ENCODE measurements at places on chromosomes 6 and 20.

DNA sequence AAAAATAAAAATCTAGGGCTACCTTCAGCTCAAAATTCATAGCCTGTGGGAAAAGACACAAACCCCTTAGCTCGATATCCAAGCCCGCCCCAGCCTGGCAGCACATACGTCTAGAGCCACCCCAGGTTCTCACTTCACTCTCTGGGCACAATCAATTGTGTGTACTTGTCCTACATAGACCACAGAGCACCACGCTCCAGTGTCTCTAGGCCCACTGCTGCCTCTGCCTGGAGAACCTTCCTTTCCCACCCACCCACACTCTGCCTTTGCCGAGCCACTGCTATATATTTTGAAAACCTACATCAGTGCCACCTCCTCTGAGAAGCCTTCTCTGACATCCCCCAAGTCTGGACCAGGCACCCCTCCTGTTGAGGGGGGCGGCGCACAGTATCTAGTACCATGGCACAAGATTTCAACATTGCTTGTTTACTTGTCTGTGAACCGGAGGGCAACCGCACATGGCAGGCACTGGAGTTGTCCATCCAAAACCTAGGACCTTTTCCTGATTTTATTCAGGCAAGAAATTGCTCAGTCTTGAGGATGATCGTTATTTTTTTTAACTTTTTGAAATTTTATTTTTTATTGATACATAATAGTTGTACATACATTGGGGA is 141.5 kb downstream of the UNC5CL start:
- no peak for DNase-seq

DNA sequence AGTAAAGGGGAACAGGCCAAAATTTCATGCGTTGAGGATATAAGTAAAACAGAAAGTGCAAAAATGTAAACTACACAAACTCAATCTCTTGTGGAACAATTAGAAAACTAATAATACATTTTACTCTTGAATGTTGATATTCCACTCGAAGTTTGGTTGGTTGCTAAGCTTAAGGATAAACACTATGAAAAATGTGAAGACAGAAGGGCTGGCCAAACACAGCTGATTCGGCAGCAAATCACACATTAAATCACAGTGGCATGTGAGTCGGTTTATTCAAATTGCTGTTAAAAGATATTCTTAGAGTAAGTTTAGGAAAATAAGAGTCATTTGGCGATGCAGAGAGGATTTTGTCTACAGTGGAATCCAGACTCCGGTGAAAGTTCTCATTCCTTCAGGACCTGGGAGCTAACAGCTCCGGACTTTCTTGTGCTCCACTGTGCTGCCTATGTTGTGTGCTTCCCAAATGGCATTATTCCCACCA is 1.4 kb upstream of the EPM2A start:
- no peak for DNase-seq

DNA sequence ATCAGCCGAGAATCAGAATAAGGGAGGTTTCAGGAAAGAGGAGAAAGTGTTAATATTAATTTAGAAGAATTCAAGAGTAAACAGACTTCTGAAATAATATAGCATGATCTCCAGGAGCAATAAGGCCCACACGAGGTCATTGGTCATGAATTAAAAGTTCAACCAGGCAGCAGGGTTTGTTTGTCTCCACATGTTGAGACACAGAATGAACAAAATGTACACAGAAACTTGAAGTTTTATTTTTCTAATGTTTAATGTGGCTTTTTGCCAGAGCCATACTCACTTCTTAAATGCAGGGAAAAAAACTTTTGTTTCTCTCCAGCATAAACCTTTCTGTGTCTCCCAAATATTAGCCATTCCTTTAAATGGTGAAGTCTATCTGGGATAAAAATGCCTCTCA is 504.5 kb downstream of the HDGFL1 start:
- no peak for DNase-seq

GRCh38 chr6:83044091-83044768 is 21.4 kb downstream of the UBE3D start:
- DNase-seq = no peak

DNA sequence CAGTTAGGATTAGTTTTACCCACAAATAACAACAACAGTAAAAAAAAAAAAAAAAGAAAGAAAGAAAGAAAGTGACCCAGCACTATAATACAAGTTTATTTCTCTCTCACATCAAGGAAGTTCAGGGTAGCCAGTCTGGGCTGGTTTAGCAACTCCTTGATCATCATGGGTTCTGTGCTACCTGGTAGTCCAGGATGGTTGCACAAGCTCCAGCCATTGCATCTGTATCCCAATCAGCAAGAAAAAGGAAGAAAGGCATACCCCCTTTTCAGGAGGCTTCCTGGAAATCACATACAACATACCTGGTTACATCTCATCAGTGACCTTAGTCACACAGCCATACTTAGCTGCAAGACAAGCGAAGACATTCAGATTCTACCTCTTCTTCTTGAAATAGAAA is 128.5 kb downstream of the MTHFD1L start:
- no peak for DNase-seq

DNA sequence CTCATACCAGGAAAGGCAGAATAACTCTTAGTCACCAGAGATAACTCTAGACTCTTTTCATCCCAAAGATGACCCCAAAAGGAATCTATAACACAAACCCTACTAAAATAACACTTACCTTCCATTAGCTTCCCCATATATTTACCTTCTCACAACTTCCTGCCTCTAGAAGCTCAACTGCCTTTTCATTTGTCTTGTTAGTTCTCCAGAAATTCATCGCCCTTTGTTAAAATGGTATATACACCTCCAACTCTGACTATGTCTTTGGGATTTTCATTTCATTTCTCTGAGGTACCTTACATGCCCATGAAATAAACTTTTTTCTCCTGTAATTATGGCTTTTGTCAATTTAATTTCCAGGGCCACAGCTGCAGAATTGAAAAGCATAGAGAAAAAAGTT is 33.5 kb downstream of the GCM1 start:
- no peak for DNase-seq

DNA sequence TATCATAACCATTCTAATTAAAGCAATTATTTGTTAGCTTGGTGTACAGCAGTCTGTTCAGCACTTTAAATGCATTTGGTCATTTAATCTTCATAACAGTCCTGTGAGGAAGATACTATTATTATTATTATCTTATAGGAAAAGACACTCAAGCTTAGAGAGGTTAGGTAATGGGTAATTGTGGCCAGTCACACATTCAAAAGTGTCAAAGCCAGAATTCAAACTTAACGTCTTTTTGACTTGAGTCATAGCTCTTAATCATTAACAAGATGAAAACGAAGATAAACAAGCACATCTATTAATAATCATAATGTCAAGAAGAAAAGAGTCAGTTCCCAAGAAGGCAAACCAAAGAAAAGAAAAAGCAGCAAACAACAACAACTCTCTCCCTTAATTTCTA is 251.0 kb downstream of the SYNE1 start:
- DNase-seq = no peak

GRCh38 chr20:61811166-61811565 is 254.5 kb downstream of the TAF4 start:
- DNase-seq = no peak

GRCh38 chr6:65819152-65819551 is 112.1 kb upstream of the EYS start:
- no peak for DNase-seq

DNA sequence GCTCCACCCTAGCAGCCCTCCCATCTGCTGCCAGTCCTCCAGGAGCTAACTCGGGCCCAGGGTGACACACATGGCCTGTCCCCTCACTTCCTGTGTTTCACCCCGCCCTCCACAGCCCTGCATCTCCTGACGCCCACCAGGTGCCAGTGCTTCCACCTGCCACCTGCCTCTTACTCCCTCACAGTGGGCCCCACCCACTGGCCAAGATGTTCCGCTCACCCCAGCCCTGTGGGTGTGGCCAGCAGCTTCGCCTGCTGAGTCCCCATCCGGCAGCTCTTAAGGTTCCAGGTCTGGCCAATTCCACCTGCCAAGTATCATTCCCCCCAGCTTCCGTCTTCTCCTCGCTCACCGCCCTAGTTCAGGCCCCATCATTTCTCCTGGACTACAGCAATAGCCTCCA is 184.1 kb downstream of the MBOAT1 start:
- DNase-seq = no peak

DNA sequence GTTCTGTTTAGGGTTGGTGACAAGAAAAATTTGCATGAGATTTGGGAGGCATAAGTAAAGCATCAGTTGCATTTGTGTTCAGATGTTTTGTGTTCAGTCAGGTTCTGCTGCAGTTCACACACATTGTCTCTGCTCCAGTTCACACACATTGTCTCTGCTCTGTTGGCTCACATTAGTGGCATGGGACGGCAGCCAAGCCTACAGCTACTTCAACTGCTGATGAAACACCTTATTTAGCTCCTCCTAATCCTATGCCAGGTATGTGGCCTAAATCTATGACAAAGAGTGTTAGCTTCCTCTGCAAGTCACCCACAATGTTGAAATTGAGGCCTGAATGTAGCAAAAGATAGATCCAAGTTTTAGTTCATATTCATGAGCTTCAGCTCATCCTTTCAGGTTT is 278.1 kb upstream of the SYNCRIP start:
- DNase-seq = no peak

DNA sequence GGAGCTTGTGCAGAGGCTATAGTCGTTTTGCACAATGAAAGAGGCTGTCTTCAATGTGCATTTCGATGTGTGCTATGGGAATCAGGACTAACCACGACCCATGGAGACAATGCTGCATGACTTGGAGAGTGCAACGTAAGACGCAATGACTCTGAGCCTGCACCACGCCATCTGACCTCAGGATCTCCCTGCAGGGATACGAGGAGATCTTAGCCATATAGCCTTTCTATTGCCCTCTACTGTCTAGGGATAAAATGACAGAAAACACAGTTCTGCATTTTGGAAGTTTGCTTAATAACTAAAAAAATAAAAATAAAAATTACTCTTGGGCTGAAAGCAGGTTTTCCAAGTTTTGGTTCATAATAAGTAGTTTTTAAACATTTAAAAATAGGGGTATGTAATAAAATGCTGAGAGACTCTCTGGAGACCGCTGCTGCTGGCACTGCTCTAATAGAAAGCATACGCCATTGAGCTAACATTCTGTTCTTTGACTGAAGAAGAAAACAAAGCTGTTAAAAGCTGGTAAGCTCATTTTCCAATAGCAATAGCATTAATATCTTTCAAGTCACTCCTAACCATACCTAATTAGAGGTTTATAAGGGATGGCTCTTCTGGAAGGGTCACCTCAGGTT is 87.2 kb downstream of the PDE7B start:
- DNase-seq = no peak

GRCh38 chr6:49633541-49633940 is 3.1 kb downstream of the RHAG start:
- DNase-seq = no peak

- no peak for DNase-seq
Observed at GRCh38 chr6:154956771-154957522, 38.2 kb upstream of the TIAM2 start.
